ENCODE measurements at places on chromosomes 2 and 18. TPM values are rescaled to one million over a fixed set of nuclear protein-coding genes. Genes with fewer than 3 reads are reported as not detected.

DNA sequence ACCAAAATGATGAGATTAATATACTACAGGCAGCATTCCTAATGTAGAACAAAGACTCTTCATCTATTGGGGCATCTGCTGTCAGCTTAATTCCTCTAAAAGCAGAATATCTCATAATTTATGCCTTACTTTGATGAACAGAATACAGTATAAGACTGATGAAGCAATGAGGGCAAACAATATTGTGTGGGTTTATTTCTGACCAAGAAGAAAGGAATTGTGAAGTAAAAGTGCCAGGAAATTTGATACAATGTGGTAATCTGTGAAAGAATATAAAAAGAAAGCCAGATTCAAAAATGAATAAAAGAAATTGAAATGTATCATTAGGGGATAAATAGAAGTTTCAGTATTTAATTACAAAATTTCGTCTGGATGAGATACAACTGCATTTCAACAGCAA is 78.8 kb upstream of the TTC21B start:
- no peak for DNase-seq

DNA sequence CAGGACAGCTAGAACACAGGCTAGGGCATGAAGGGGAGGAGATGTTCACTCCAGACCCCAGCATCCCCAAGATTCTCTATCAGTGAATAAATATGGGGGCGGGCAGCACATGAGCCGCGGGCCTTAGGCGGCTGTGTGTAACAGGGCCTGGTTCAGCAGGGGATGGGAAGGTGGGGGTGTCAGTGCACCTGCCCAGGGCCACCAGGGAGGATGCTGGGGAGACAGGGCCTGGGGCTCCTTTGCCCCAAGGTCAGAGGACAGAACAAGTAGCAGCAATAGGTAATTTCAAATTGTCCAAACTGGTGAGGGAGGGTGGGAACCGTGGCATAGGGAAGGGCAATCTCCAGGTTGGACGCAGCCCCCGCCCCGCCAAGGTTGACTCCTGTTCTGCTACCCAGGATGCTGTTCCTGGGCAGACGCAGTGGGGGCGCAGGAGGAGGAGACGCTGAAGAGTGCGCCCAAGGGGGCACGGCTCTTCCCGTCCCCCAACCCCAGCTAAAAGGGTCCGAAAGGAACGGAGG is 16.2 kb downstream of the CYP26B1 start:
- DNase-seq = peak; percentile 61

GRCh38 chr2:164935118-164936101 is 19.9 kb downstream of the SLC38A11 start:
- DNase-seq = no peak

DNA sequence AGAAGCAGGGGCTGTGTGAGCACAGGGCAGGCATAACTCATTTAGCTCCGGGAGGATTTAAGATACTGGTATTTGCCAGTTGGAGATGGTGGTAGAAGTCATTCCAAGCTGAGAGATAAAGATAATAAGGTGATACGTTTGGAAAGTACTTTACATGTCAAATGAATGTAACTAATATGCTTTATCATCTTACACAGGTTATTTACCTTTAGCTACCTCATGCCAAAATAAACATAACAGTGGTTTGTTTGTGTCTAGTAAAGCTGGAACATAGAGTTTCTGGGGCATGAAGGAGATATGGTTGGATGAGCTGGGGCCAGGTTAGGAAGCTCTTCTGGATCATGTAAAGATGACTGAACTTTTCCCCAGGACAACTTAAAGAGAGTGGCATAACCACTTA is 126.9 kb upstream of the PIK3C3 start:
- no peak for DNase-seq

DNA sequence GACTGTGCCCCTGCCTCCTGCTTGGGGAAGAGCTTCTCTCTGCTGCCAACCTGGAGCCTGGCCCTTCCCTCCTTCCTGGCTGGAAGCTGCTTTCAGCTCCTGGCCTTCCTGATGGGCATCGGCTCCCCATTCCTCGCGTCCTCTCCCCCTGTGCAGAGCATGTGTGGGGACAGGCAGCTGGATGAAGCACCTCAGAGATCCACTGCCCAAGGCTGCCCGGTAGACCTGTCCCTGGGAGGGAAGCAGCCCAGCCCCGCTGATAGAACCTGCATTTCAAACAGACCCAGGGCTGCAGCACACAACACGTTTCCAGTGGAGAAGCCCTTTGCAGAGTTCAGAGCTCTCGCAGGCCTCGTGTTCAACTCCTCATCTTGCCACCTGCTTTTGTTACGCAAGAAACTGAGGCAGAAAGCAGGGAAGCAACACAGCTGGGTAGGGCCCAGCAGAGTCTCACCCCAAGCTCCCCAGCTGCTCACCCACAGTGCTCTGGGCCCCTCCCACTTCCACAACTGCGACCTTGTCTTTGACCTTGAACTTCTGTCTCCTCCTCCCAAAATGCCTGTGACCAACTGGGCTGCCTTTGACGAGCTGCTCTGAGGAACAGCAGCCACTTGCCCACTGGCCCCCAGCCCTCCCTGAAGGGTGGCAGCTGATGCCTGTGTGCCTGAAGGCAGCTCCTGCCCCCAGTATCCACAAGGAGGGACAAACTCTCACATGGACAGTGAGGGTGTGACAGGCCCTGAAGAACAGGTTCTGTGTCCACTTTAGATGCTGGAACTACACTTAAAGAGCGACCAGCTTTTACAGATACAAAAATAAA is 65.5 kb downstream of the PARD6G start:
- DNase-seq = no peak

The CXCR4 gene
- 626 TPM for polyA plus RNA-seq
